Lung (tissue), 17 donors: ENCODE measurements at places on chromosomes 11 and 22.

- DNase-seq, result no peak
These were observed 102.3 kb upstream of the PITPNB start for GRCh38 chr22:28021116-28021997.

- DNase-seq, result no peak
These were observed 35.7 kb downstream of the NF2 start for GRCh38 chr22:29639096-29639495.

GRCh38 chr22:23522623-23523251 lies 57.4 kb downstream of the IGLL1 start:
- peak; percentile 71 for DNase-seq

DNA sequence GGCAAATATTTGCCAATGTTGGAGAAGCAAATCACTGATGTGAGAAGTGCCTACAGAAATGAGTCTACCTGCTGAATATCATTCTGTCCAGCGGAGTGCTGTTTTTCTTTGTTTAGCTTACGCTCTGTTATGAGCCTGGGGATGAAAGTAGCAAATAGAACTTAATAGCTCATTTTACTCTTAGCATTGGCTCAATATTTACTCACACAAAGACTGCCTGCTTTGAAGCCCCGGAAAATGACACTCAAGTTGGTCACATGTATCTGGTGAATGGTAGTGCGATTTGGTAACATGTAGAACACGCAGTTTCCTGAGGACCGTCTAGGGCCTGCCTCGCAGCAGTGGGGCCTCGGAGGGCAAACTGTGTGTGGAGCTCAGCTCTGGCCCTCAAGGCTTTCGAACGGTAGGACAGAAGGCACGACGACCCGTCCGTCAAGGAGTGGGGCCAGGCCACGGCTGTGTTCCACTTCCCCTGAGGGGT lies 38.9 kb downstream of the TBC1D22A start:
- peak; percentile 37 for DNase-seq

- DNase-seq, result no peak
These were observed 272.3 kb downstream of the GUCY1A2 start for GRCh38 chr11:106745941-106746340.

DNA sequence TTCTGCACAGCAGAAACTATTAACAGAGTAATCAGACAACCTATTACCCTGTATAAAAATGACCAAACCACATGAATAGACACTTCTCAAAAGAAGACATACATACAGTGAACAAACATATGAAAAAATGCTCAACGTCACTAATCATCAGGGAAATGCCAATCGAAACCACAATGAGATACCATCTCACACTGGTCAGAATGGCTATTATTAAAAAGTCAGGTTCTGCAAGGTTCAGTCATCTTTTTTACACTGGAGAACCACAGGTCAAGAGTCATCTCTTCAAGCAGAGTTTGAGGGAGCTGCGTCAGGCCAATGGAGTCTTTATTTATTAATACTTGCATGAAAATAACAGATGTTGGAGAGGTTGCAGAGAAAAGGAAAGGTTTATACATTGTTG lies 40.4 kb downstream of the RCN1 start:
- no peak for DNase-seq

GRCh38 chr22:37054056-37054395 lies 2.5 kb downstream of the KCTD17 start:
- no peak for DNase-seq

GRCh38 chr11:101582989-101583250 lies 887 bp downstream of the TRPC6 start:
- DNase-seq, result peak; percentile 63
